ENCODE measurements at places on chromosomes 12 and 14. TPM values are rescaled to one million over a fixed set of nuclear protein-coding genes. Genes with fewer than 3 reads are reported as not detected.

DNA sequence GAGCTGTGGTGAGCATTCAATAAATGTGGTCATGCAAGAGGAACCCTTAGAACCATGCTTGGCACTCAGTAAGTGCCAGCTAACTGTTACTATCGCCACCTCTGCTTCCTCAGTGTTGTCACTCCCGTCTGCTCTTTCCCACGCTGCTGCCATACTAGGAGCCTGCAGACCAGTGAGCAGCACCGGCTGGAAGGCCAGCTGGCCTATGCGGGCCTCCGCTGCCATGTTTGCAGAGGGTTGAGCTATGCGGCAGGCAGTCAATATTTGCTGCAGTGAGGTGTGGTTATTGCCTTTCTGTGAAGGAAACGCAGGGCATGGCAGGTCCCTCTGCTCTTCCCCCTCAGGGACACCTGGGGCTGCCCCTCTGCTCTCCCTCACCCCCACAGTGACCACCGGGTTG, 13.0 kb downstream of the KMT5A start:
- DNase-seq = no peak

DNA sequence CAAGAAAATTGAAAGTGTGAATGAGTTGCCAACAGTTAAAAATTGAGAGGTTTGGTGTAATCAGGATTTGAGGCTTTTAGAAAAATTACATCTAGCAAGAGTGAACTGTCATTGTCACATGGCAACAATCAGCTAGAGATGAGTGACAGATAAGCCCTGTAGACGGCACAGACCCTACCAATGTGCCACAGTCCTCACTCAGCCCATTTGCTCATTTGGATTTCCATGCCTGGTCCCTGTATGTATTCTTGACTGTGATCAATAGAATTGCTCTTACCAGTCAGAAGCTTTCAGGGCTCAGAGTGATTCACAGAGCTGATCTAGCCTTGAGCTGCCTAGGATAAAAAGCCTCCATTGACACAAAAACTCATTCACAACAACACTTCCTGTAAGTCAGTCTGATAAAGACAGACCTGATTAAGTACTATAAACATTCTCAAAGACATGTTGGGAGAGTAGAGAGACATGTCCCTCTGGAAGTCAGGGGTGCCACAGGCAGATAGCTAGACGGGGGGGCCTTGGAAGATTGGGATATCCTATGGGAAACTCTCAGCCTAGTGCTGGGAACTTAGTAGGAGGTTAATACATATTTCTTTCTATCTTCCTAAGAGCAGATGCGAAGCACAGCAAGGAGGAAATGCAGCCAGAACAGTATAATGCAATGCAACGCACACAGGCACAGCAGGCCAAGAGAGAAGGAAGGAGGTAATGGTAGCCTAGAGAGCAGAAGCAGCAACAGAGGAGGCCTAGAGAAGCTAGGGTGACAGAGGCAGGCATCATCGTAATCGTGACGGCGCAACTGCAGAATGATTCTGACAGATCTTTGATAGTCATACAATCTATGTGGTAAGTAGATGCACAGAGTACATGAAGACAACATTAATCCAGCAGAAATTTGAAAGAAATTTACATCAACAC, 2.0 kb upstream of the PELI2 start:
- DNase-seq = no peak

DNA sequence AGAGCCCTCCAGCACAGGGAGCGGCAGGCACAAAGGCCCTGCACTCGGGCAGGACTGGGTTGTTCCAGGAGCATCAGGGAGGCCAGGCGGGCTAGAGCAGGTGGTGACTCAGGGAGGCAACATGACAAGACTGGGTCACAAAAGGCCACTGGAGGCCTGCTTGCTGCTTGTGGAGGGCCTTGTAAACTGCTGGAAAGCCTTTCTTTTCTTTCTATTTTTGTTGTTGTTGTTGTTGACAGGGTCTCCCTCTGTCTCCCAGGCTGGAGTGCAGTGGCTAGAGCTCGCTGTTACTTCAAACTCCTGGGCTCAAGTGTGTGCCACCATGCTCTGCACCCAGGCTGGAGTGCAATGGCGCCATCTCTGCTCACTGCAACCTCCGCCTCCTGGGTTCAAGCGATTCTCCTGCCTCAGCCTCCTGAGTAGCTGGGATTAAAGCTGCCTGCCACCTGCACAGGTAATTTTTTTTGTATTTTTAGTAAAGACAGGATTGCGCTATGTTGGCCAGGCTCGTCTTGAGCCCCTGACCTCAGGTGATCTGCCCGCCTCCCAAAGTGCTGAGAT, 11.8 kb upstream of the RCOR1 start:
- no peak for DNase-seq

RTN1 gene
- total RNA-seq = 28.6 TPM

GRCh38 chr12:104297477-104298113, 5.9 kb upstream of the EID3 start:
- no peak for DNase-seq

GRCh38 chr12:132703641-132704040, 7.0 kb upstream of the PGAM5 start:
- DNase-seq = no peak

DNA sequence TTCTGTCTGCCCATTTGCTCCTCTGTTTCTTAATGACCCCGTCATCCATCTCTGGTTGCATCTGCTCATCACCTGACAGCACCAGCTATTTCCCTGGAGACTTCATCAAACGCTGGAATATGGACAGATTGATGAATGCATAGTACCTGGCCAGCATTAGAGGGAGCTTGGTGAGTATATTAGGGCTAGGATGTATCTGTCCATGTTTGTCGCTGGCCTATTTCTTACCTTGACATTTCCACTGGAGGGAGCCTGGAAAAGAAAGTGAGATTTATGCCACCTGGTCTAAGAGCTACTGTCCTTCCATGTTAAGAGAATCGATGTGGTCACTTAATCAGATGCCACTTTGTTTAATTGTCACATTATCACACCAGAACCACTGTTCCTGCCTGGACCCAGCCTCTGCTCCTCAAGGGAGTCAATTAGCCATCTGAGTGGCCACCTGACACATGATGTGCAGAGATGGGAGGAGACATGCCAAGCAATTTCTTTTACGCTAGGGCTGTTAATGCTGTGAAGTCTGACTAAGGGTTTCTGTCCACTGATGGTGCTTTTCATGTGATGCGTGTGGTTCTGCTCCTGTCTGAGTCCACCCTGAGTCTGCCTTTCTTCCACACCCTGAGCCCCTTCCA, 75.3 kb upstream of the SFSWAP start:
- no peak for DNase-seq

LRCOL1 gene
- not detected for total RNA-seq

ARMH4 gene
- 4.6 TPM for total RNA-seq

KRT78 gene
- not detected for total RNA-seq

DNA sequence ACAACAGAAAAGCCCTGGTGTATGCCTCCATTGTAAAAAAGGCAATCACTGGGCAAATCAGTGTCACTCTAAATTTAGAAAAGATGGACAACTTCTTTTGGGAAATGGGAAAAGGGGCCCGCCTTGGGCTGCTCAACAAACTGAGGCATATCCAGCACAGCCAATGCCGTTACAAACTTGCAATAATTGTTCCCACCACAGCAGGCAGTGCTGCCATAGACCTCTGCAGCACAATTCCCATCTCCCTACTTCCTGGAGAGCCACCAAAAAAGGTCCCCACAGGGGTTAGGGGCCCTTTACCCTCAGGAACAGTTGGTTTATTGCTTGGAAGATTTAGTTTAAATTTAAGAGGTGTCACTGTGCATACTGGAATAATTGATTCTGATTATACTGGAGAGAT, 16.4 kb upstream of the OR8S1 start:
- no peak for DNase-seq

- no peak for DNase-seq
Observed at GRCh38 chr14:34633742-34634141, 3.8 kb upstream of the SNX6 start.

DNA sequence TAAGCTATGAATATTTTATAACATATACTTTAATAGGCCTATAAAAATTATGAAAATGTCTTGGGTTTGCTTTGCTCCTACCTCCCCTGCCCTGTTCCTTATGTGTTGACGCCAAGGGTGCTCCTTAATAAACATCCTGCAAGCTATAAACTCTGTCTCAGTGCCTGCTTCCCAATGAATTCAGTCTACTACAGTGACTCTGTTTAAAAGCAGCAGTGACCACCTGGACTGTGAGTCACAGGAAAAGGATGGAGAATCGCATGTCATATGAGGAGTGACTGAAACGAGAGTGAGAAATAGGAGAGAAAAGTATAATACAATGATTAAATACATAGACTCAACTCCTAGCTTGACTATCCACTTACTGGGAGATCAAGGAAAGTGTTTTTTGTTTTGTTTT, 41.1 kb upstream of the CFAP54 start:
- DNase-seq = no peak

DNA sequence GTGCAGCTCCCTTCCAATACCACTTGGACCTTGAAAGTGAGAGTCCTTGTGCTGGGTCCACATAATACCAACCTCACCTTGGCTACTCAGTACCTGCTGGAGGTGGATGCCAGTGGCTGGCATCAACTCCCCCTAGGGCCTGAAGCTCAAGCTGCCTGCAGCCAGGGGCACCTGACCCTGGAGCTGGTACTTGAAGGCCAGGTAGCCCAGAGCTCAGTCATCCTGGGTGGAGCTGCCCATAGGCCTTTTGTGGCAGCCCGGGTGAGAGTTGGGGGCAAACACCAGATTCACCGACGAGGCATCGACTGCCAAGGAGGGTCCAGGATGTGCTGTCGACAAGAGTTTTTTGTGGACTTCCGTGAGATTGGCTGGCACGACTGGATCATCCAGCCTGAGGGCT, 5.7 kb upstream of the INHBE start:
- DNase-seq = no peak

DNA sequence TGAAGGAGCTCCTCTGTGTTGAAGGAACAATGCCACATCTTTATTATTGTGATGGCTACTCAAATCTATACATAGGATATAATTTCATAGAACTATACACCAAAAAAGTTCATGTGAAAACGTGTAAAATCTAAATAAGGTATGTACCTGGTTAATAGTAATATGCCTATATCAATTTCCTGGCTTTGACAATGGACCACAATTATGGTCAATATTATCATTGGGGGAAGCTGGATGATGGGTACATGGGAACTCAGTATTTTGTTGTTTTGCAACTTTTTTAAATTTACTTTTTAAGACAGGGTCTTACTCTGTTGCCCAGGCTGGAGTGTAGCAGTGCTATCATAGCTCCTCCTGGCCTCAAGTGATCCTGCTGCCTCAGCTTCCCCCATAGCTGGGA, 270.7 kb downstream of the TMEM132C start:
- no peak for DNase-seq

DNA sequence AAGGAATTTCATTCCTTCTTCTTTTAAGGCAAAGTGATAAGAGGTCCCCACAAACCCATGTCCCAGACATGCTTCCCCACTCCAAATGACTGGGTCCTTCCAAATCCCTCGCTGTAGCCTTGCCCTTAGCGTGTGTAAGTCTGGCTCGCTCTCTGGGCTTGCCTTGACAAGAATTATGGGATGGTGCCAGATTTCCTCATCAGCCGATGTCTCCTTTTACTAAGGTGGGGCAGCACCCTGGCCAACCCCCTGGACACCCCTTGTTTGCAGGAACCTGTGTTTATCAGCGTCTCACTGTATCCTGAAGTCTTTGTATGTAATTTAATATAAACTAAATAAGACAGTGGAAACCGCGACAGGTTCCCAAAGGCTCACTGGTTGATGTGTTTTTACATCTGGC, 493.3 kb downstream of the EGLN3 start:
- DNase-seq = no peak

DNA sequence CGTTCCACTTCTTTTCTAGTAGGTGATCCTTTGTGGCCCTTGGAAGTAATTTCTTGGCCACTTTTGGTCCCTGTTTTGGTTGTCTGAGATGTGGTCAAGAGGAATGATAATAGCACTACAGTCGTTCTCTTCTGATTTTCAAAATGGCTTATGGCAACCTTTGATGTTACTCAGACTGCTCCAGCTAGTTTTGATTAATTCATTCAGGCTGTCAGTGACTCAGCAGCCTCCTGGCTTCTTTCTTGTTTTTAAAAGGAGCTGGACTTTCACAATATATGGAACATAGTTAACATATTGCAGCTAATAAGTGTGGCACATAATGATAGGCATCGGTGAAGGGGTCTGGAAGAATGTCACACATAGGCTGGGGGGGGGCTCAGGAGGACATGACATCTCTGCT, 47.3 kb downstream of the WDR20 start:
- no peak for DNase-seq

- DNase-seq = no peak
Observed at GRCh38 chr14:61860294-61860918, 98.2 kb downstream of the SNAPC1 start.

- DNase-seq = no peak
Observed at GRCh38 chr14:66069036-66069435, 417.1 kb upstream of the CCDC196 start.

ACSM4 gene
- not detected for total RNA-seq

DNA sequence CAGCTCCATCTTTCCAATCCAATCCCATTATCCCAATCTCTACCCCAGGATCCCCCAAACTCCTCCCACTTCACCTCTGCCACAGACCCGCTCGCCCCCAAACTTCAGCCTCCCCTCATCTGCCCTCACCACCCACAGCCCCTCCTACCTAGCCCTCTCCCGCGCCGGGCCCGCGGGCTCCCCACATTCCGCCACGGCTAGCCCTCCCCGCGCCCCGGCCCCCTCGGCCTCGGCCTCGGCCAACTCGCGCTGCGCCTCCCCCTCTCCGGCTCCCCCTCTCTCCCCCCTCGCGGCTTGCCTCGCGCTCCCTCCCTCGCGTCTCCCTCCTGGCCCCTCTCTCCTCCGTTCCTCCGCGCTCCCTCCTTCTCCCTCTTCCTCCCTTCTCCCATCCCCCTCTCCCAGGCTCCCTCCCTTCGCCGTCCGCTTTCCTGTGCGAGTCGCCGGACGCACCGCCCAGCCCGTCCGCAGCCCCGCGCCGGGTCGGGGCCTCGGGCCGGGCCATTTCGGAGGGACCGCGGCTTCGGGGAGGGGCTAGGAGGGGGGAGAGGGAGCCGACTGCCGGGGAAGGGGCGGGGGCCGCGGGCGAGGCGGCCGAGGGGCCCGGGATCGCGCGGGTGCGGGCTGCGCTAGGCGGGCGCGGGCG, at the start of gene ATN1:
TSS of gene ATN1 (plus strand) at position 581 of the 643 bp plus-strand sequence. CDS start 6,043 bp downstream, outside the sequence.
- no peak for DNase-seq

KCNH3 gene
- total RNA-seq = 0.63 TPM

DNA sequence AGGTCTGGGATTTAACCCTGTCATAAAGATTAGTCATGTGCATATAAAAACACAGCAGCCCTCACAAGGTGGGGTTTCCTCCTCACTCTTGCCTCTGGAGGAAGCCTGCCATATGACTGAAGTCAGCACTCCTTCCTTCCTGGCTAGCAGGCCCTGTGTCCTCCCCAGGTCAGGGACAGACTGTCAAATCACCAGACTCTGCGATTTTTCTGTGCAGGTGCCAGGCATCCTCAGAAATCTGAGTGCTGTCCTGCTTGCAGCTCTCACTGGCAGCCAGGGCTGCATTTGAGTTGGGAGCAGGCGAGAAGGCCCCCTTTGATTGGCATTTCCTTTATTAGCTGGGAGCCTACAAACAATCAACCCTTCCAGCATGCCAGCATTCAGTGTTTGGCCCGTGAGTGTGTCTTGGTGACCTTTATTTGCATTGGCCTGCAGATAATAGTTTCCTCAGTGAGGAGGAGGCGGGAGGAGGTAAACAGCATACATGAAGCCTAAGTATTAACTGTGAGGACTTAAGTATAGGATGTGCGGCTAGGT, 183.8 kb upstream of the ARHGAP5 start:
- DNase-seq = no peak

Data from omental fat pad (tissue), 4 donors.